ENCODE measurements at places on chromosomes 2 and 18. TPM values are rescaled to one million over a fixed set of nuclear protein-coding genes. Genes with fewer than 3 reads are reported as not detected.

DNA sequence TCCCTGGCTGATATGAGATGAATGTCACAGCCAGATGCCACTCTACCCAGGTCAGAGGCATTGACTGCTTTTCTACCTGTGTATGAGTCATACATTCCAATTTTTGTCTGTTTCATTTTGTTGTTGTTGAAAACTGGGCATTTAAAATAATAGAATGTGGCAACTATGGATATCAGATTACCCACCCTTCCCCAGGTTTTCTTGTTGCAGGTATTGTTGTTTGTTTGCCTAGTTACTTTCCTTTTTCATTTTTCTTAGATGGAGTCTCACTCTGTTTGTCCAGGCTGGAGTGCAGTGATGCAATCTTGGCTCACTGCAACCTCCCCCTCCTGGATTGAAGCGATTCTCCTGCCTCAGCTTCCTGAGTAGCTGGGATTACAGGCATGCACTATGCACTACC, 70.2 kb downstream of the LRRC30 start:
- no peaks in the 10 kb centered on the region for H3K4me1 ChIP-seq
- no peaks in the 10 kb centered on the region for H3K27me3 ChIP-seq
- no peak for DNase-seq
- H3K36me3 ChIP-seq = peaks cover 3% of the 10 kb centered on the region

GRCh38 chr2:118842661-118843482, 4.6 kb downstream of the EN1 start:
- peaks cover 3% of the 10 kb centered on the region for H3K36me3 ChIP-seq
- H3K4me3 ChIP-seq = peak overlapping the region; percentile 63
- peak; percentile 22 for DNase-seq
- H3K4me1 ChIP-seq = peaks cover 34% of the 10 kb centered on the region

The SLC8A1 gene
- 0.80 TPM for total RNA-seq

- H3K27me3 ChIP-seq = peaks cover 11% of the 10 kb centered on the region
- no peak overlapping the region for H3K27ac ChIP-seq
- H3K4me3 ChIP-seq = no peak overlapping the region
- no peak for DNase-seq
- peaks cover 54% of the 10 kb centered on the region for H3K36me3 ChIP-seq
Measured at GRCh38 chr2:100976061-100976460, 26.0 kb upstream of the RPL31 start.

- H3K4me3 ChIP-seq = no peak overlapping the region
- DNase-seq = no peak
- H3K27me3 ChIP-seq = no peaks in the 10 kb centered on the region
- H3K4me1 ChIP-seq = no peaks in the 10 kb centered on the region
- H3K27ac ChIP-seq = no peak overlapping the region
Measured at GRCh38 chr18:67433971-67434370, 82.5 kb downstream of the DSEL start.

DNA sequence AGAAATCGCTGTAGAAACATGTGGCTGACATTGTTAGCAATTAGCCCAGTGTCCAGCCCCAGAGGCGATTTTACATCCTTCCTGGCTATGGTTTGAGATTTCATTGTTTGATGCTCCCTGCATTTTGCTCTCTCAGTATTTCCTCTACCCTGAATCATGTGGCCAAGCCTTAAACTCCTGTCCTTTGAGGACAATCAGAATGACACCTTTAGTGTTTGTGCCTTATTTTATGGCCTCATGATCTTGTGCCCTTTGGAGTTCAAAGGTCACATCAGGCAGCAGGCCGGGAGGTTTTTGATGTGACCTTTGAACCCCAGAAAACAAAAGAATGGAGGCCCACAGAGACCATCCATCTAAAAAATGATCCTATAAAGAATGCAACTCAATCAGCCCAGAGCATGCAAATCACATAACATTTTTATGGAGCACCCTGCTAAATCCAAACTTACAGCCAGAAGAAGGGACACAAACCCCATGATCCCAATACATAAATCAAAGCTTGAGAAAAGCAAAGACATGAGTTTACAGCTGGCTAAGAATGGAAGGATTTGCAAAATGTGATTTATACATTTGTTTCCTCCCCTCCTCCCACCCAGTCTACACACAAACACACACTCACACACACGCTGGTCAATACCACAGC, 52.5 kb downstream of the FECH start:
- no peak overlapping the region for H3K27ac ChIP-seq
- peaks cover 3% of the 10 kb centered on the region for H3K36me3 ChIP-seq
- no peak for DNase-seq
- H3K4me1 ChIP-seq = peaks cover 19% of the 10 kb centered on the region
- H3K27me3 ChIP-seq = peaks cover 3% of the 10 kb centered on the region
- H3K4me3 ChIP-seq = peak overlapping the region; percentile 3

GRCh38 chr2:74026687-74027241, 42.1 kb downstream of the TET3 start:
- DNase-seq = no peak
- no peaks in the 10 kb centered on the region for H3K36me3 ChIP-seq
- peak overlapping the region; percentile 54 for H3K4me3 ChIP-seq
- peaks cover 3% of the 10 kb centered on the region for H3K27me3 ChIP-seq
- H3K4me1 ChIP-seq = peaks cover 41% of the 10 kb centered on the region
- H3K27ac ChIP-seq = peak overlapping the region; percentile 88

- H3K36me3 ChIP-seq = no peaks in the 10 kb centered on the region
- H3K27ac ChIP-seq = no peak overlapping the region
- H3K27me3 ChIP-seq = peaks cover 2% of the 10 kb centered on the region
- no peaks in the 10 kb centered on the region for H3K4me1 ChIP-seq
Measured at GRCh38 chr2:138291805-138292204, 209.8 kb upstream of the SPOPL start.

The VRK2 gene
- total RNA-seq = 18.3 TPM

GRCh38 chr2:238595750-238596570, 169.2 kb downstream of the ASB1 start:
- H3K4me1 ChIP-seq = peaks cover 3% of the 10 kb centered on the region
- no peaks in the 10 kb centered on the region for H3K36me3 ChIP-seq
- no peak overlapping the region for H3K27ac ChIP-seq
- H3K27me3 ChIP-seq = peaks cover 2% of the 10 kb centered on the region
- no peak for DNase-seq
- no peak overlapping the region for H3K4me3 ChIP-seq

The IL36RN gene
- total RNA-seq = not detected

The KHK gene
- 1.4 TPM for total RNA-seq

DNA sequence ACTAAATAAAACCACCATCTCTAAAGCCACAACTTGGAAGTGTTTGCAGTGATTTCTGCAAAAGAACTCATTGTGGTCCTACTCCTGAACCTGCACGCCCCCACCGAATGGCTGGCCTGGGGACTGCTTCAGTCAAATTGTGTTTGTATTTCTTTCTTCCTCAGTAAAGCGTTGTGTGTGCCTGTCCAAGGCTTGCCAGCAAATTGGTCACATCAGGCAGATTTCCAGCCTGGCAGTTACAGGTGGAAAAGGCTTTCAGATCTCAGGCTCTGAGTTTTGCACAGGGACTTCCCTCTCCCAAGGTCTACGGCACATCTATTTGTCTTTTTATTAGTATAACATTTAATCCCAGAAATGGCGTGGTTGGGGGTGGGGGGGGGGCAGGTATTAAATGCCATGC, 54.0 kb upstream of the NOSTRIN start:
- H3K4me1 ChIP-seq = peaks cover 40% of the 10 kb centered on the region
- H3K27ac ChIP-seq = no peak overlapping the region
- peaks cover 3% of the 10 kb centered on the region for H3K36me3 ChIP-seq
- H3K4me3 ChIP-seq = no peak overlapping the region

DNA sequence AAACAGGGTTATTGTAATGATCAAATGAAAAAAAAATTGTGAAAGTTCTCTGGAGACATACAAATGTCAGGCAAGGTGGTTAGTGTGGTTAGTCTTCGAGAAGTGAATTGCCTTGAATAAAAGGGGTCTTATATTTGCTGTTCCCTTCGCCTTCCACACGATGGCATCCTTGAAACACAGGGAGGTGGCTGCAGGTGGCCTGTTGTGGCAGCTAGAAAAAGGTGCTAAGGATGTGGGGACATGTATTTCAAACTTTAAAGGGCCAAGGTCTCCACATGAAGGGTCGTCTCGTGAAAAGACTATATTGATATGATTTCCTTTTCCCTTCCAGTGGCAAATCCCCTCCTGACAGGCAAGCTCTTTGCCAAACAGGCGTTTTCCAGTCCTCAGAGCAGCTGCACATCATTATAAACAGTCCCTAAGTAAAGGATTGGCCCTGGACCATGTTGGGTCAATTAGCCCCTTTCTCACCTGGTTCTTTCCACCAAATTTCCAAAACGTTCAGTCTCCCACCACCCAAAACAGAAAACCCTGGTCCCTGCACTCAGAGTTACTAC, 68.5 kb downstream of the COPS8 start:
- H3K27ac ChIP-seq = no peak overlapping the region
- peaks cover 40% of the 10 kb centered on the region for H3K4me1 ChIP-seq
- peaks cover 3% of the 10 kb centered on the region for H3K36me3 ChIP-seq
- H3K27me3 ChIP-seq = peaks cover 5% of the 10 kb centered on the region
- no peak overlapping the region for H3K4me3 ChIP-seq
- DNase-seq = peak; percentile 39

- no peak overlapping the region for H3K4me3 ChIP-seq
- peaks cover 18% of the 10 kb centered on the region for H3K4me1 ChIP-seq
- peaks cover 3% of the 10 kb centered on the region for H3K27me3 ChIP-seq
- DNase-seq = no peak
- no peak overlapping the region for H3K27ac ChIP-seq
Measured at GRCh38 chr18:31206787-31207381, 44.2 kb upstream of the DSC1 start.

The CYRIA gene
- total RNA-seq = 32.4 TPM

DNA sequence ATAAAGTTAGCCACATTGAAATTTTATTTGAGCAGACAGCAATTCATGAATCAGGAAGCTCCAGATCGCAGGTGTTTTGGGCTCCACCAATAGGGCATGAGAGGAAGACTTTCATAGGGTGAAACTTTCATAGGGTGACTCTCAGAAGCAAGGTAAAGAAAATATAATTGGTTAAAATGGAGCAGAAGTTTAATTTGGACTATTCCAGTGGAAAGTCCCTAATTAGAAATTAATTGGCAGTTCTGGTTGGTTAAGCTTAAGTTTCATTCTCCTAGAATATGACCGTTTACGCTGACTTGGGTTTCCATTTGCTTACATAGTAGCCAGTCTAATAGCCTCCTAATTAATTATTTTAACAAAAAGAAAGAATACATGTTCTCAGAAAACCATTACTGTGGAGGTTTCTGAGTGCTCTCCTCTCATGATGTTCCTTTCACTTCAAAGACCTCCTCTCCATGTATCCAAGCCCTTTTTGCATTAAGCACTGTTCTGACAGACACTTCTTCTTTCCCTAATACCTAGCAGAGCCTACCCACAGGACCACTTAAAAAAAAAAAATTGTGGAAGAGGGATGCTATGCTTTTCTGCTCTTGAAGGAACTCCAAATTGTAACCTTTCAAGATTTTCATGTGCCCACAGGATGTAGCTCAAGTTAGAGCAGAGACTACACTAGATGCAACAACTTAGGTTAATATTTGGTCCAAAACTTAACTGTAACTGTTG, 99.1 kb downstream of the MREG start:
- H3K27ac ChIP-seq = no peak overlapping the region
- no peak overlapping the region for H3K4me3 ChIP-seq
- DNase-seq = no peak
- H3K4me1 ChIP-seq = peaks cover 3% of the 10 kb centered on the region
- peaks cover 3% of the 10 kb centered on the region for H3K27me3 ChIP-seq

- H3K27me3 ChIP-seq = peaks cover 9% of the 10 kb centered on the region
- no peak overlapping the region for H3K27ac ChIP-seq
- H3K36me3 ChIP-seq = peaks cover 6% of the 10 kb centered on the region
- no peak overlapping the region for H3K4me3 ChIP-seq
- DNase-seq = no peak
Measured at GRCh38 chr18:63314062-63314790, 5.3 kb downstream of the BCL2 start.
